ENCODE measurements at places on chromosomes 12 and 14. TPM values are rescaled to one million over a fixed set of nuclear protein-coding genes. Genes with fewer than 3 reads are reported as not detected.

PAX9 gene
- total RNA-seq: not detected

DNA sequence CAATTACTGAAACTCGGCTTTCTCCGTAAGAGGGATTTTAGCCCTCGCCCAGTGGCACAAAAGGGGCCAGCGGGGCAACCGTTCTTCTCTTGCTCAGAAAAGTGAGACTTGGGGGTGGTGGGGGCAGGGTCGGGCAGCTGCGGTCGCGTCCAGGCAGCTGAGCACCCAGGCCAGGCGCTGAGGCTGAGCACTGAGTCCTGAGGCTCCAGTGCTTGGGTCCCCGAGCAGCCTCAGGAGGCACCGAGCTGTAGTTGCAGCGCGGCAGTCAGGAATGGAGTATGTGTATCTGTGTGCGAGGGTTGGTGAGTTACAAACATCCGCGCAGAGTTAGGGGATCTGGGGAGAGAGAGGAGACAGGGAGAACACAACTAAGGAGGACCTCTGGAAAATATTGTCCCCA, 4.1 kb upstream of the HOXC6 start:
- no peak for DNase-seq

GRCh38 chr12:10779103-10779502, 23.3 kb downstream of the TAS2R7 start:
- no peak for DNase-seq

DNA sequence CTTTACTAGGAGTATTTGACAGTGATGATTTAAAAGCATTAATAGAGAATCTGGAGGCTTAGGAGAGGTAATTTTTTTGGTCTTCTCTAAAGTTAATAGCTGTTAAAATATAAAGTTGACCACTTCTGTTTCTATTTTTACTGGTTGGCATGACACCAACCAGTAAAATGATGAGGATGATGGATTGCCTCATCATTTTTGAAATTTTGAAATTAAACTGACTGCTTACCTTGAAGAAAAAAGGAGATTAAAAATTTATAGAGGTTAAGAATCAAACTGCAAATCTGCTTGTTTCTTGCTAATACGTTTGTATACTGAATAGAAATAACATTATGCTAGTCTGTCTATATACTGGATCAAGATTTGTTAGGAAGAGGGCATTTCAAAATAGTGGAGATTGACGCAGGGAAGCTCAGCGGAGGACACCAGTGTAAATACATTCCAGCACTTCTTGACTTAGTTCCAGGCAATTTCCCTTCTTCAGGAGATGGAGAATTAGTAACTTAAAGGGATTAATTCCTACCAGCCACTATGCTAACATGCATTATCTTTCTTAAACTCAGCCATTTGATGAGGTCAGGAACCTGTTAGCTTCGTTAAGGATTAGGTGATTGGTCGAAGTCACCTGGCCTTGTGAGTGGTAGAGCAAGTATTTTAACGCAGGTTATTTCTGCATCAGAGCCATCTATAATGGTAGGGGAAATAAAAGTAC, 3.6 kb downstream of the EID3 start:
- DNase-seq: no peak

Data from adrenal gland (tissue), 19 donors.